ENCODE measurements at places on chromosomes 12 and 14.

GRCh38 chr14:43901911-43902673 lies 605.0 kb downstream of the FSCB start:
- DNase-seq = no peak

DNA sequence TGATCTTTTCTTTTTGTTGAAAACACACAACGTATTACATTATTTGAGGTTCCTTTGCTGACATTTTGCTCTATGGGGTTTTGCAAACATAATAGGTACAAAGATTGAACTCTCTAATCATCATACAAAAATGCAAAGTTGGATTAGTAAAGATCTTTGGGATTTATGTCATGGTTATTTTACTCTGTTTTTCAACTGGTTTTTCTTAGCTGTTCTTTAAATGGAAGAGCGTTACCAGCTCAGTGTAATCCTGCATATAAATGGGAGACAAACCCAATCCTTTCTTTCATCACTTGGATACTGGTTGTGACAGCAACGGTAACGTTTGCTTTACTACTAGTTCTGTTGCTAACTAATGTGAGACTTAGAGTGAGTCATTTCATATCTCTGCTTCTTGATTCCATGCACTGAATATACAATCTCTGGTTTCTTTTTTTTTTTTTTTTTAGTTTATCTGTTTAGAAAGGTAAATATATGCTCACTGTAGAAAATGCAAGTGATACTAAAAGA lies 104.9 kb upstream of the NOVA1 start:
- no peak for DNase-seq

DNA sequence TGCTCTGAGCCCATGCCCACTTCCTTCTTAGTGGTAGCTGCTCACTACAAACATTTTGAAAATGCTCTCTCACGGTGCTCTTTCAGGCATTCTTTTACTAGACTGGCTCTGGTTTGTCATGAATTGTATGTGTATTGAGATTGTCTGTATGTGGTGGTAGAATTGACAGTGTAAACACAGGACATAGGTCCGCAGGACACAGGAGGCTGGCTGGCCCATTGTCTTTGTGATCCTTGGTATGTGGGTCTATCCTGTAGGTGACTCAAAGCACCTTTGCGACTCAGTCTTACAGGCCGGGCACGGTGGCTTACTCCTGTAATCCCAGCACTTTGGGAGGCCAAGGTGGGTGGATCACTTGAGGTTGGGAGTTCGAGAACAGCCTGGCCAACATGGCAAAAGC lies 250.9 kb downstream of the C12orf75 start:
- DNase-seq = no peak

GRCh38 chr14:58797010-58797429 lies 159.3 kb downstream of the DACT1 start:
- no peak for DNase-seq

DNA sequence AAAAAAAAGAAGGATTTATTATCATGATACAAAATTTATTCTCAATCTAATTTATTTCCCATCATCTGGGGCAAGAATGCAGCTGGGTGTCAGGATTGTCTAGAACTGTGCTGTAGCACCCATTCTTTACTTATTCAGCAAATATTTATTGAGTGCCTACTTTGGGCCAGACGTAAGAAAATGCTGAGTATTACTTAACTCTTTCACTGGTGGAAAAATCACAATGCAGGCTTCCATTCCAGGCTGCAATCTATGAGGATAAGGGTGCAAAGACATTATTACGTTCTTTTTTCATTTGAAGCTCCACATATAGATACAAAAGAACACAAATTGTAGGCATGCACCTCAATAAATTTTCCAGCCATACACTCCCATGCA lies 86.0 kb upstream of the CDKN3 start:
- DNase-seq = no peak

Measured in mucosa of gallbladder (tissue), 1 donor.